Stimulated activated CD8-positive, alpha-beta memory T cell treated with anti-CD3 and anti-CD28 coated beads, Interleukin-12 subunit alpha, Interleukin-12 subunit beta, amount 100 ng/mL, for 4 hours (primary cell): ENCODE measurements at places on chromosomes 16 and 17.

DNA sequence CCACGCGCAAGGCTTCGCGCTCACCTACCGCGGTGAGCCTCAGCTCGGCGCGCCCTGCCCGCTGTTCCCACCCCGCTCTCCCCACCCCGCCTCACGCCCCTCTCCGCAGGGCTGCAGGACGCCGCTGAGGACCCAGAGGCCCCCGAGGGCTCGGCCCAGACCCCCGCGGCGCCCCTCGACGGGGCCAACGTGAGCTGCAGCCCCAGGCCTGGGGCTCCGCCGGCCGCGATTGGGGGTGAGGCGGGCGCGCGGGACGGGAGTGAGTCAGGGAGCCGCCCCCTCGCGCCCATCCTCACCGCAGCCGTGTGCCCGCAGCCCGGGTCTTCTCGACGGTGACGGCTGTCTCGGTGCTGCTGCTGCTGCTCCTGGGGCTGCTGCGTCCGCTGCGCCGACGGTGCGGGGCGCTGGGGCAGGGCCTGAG is 1.9 kb upstream of the PAQR4 start:
- DNase-seq, result no peak

- no peak for DNase-seq
Measured at GRCh38 chr17:36598951-36599401, 2.4 kb upstream of the MRM1 start.

DNA sequence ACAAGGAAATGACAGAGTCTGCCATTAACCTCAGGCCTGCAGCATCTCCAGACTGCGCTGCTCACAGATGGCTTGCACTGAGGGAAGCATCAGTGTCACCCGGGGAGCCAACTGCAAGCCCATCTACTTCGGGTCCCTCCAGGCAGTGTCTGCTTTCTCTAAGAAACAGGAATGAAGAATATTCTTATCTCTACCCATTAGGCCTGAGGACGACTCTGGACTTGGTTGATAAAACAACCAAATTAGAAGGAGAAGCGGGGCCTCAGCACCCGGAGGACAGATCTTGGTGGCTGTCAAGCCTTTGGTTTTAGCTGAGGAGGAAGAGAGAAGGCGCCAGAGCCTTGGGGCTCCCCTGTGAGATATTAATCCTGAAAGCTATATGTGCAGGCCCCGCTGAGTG is 19.5 kb upstream of the MGAT5B start:
- DNase-seq, result no peak

GRCh38 chr16:57192720-57193486 is 6.8 kb downstream of the RSPRY1 start:
- no peak for DNase-seq

DNA sequence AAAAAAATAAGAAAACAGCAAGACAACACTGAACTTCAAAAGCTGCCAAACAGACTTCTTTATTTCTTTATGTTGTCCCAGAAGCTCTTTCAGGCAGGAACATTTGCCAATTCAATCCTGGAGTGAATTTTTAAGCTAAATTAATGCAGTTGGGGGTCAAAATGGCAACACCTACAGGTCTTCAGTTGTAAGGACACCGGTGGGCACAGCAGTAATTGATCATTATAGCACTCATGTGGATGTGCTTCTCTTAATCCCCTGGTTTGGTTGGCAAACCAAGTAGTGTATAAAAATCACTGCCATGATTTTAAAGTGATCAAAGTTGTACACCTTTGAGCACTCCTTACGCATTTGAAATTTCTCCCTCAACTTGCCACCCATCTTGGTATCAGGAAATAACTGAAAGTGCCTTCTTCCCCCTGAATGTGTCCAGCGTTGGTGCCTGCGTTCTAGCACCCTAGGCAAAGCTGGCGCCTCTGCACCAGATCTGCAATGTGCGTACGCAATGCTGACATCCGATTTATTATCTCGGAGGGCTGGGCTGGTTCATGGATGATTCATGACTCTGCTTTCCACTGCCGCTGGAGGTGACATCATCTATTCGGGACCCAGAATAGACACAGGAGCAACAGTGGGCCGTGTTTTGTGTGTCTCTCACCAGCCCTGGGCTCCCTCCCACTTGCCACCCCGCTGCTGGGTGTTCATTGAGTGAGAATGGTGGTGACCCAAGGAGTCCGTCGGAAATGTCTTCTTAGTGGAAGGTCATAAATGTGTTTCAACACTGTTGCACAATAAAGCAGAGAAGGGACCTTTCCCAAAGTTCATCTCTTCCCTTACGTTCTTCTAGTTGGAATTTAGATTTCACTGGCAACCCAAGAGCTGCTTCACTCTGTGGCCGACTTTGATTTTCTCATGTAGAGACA is 203.4 kb downstream of the CCDC182 start:
- no peak for DNase-seq

DNA sequence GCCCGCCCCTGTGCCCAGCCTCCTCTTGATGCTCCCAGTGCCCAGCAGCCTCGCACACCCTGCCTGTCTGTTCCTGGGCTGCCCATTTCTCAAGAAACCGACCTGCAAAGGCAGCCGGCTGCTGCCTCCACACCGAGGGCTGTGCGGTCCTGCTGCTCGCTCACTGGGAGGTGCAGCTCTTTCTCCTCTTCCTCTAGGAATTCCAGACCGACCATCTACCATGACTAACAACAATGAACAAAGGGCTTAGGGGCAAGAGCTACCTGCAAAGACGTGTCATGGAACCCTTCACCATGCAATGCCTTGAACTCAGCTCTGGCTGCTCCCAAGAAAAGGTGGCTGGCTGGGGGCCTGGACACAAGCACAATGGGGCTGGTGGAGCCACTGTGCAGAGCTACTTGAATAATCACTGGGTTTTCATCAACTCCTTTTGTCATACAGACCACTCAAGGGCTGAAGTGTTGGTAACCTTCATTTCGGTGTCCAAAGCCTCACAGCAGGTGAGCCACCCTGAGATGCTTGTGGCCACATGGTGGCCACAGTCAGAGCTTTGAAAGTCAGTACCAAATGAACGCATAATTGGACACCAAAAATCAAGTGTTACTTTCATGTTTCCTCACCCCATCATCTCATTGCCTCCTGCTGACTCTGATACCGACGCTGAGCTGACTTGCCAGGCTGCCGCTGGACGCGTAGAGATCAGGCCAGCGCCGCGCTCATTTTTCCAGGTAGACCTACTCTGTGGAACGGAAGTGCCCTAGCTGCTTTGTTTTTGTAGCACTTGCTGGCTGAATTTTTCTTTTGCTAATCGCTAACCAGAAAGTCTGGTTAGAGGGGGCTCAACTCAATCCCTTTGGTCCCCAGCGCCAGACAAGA is 19.8 kb downstream of the CYB561 start:
- DNase-seq, result no peak

DNA sequence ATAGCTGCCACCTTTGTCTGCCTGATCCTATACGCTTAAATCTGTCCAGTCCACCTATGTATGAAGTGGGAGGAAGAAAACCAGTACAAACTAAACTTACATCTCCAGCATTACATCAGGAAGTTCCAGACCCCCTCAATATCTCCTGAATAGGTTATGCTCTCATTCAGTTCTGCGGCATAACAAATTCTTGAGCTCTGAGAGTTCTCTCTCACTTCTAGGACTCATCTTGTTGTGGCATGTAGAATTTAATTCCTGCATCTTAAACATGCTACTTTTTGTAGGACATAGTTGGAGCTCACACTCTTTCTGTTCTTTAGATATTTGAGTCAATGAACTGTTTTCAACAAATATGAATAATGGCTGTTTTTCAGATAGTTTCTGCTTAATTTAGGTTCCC is 662.5 kb downstream of the CDH11 start:
- no peak for DNase-seq

DNA sequence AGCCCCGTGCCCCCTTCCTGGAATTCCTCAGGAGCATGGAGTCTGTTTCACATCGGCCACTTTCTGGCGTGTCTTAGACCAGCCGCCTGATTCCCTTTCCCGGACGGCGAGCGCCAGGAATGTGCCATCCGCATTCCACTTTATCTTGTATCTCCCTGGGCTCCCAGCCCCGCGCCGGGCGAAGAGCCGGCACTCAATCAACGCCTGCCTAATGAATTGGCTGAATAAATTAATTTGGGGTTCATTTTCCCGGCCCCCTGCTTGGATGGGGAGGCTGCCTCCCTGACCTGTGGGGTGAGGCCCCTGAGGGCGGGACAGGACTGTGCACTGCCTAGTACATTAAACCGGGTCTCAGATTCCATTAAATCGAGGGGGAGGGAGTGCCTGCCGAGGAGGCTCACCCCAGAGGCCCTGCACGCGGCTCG is 282.3 kb upstream of the TNRC6C start:
- DNase-seq, result no peak

- peak; percentile 42 for DNase-seq
Measured at GRCh38 chr17:78315355-78316114, 44.3 kb downstream of the SOCS3 start.

DNA sequence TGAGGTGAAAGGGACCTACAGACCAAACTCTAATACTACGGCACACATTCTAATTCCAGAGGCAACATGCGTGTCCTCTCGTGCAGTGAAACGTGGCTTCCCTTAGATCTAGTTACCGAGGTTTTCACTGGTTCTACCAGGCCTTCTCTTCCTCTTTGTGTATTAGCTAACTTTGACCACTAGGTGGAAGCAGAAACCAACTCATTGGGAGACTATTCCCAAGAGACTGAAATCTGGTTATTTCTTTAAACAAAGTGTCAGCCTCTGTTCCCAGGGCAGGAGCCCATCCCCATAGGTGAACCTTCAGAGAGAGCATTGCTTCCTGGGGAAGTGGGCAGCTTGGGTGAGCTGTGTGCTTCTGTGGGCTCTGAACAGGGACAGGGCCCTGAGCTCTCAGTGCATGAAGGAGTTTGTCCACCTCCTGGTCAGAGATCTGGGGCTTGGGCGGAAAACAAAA is 19.7 kb upstream of the RCVRN start:
- no peak for DNase-seq

DNA sequence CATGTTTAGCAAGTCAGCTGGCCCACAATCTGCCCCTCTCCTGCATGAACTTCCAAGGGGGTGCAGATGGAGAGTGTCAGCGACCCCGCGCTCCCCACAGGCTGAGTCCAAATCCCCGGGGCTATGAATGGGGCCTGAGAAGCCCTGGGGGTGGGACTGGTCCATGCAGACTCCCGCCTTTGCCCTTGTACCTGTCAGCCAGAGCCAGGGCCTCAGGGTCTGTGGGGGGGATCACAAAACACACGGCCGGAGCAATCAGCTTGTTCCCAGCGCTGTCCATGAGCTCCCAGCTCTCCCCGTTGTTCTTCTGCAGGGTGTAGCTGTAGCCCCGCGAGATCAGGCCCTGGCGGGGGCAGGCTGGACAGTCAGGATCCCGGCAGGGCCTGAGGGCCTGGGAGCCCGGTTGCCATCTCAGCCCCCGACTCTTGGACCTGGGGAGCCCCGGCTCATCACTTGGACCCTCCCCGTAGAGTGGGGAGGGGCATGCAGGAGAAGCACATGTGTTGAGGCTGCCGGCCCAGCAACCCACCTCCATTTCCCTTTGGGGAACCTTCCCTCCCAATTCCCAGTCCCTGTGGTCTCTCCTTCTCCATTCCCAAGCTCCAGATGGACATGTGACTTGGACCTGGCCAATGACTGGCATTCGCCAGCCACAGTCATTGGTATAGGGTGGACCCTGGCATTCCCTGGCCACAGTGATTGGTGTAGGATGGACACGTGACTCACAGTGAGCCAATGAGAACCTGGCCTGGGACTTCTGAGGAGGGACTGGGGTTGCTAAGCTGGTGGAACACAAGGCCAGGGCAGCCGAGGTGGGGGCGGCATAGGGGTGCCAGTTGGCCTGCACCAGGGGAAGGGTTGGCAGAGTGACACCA is 42.4 kb downstream of the PPL start:
- no peak for DNase-seq

- DNase-seq, result no peak
Measured at GRCh38 chr17:69592692-69593350, 178.3 kb downstream of the MAP2K6 start.

DNA sequence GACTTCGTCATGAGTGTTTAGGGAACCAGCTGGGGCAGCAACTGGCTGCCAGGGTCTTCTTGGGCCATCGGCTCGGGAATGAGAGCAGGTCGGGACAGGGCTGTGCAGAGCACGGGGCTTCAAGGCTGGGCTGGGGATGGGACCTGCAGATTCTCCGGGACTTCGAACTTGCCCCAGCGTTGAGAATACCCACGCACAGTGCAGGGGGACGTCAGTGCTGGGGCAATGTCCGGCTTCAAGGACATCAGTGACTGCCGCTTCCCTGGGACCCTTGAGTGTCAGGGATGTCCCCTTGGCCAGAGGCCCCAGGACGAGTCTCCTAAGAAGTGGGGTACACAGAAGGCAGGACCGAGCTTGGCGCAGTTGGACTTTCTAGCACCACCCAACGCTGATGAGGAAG is 76.3 kb downstream of the MGAT5B start:
- no peak for DNase-seq

DNA sequence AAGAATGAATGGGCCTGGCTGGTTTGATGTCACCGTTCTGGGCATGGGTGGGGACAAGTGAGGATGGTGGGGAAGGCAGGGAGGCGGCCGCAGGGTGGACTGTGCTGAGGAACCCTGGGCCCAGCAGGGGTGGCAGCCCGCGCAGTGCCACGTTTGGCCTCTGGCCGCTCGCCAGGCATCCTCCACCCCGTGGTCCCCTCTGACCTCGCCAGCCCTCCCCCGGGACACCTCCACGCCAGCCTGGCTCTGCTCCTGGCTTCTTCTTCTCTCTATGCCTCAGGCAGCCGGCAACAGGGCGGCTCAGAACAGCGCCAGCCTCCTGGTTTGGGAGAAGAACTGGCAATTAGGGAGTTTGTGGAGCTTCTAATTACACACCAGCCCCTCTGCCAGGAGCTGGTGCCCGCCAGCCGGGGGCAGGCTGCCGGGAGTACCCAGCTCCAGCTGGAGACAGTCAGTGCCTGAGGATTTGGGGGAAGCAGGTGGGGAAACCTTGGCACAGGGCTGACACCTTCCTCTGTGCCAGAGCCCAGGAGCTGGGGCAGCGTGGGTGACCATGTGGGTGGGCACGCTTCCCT is 6.5 kb upstream of the SERPINF1 start:
- no peak for DNase-seq

GRCh38 chr16:3879258-3879886 is 1.1 kb downstream of the CREBBP start:
- no peak for DNase-seq

DNA sequence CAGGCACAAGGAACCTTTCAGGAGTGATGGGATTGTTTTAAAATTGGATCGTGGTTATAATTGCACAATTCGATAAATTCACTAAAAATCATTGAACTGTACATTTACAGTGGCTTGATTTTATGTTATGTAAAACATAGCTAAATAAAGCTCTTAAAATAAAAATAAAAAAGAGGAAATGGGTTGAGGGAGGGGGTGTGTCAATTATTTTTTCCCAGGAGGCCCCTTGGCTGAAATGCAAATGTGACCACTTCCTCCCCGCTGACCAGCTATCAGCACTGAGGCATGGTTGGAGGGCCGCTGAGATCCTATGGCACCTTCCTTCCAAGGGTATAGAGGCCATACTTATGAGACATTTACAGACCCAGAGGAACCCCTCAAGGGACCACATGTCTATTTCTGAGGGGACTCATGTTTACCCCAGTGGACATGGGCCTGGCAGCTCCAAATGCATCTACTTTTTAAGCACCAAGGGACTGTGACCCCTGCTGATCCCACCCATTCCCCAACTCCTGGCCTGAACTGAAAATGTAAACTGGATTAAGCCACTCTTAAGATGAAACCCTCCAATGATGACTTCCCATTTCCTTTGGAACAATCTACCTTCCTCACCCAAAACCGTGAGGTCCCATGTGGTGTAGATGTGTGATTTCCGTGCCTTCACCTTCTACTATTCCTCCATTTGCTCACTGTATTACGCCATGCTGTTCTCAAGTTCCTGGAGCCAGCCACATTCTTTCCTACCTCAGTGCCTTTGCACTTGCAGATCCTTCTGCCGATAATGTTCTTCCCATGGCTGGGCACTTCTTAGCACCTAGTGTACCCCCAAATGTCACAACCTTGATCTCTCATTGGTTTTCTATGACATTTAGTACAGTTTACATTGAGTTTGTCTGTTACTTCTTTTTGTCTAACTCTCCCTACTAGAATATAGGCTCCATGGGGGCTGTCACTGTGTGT is 2.8 kb upstream of the IL21R start:
- no peak for DNase-seq
